Epithelial cell of proximal tubule (primary cell): ENCODE measurements at places on chromosomes 16 and 17. TPM values are rescaled to one million over a fixed set of nuclear protein-coding genes. Genes with fewer than 3 reads are reported as not detected.

MC1R gene
- total RNA-seq: 2.5 and 3.5 TPM in 2 replicates

TMEM98 gene
- total RNA-seq: 139 and 180 TPM in 2 replicates

- DNase-seq: no peak
Measured at GRCh38 chr16:85574672-85575475, 38.2 kb upstream of the GSE1 start.

- no peak for DNase-seq
Measured at GRCh38 chr16:1036166-1036565, 36.4 kb upstream of the SSTR5 start.

DNA sequence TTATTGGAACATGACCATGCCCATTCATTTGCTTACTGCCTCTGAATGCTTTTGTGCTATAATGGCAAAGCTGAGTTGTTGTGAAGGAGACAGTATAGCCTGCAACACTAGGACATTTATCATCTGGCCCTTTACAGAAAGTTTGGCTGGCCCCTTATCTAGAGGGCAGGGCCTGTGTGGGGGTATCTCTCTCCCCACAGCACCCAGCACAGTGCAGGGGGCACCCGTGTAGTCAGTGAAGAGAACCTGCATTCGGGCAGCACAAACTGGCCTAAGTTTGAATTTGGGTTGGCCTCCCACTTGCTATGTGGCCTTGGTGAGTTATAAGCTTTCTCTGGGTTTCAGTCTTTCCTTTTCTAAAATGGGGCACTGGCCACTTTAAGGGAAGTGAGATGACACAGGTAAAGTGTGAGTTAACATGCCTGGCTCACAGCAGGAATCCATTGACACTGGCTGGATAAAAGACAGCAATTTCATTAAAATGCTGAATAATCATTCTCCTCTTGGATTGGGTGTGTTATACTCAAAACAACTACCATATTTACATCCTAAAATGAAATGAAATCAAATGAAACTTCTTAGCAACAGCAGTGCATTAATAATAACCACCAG, 12.1 kb downstream of the UBE2O start:
- no peak for DNase-seq

DNA sequence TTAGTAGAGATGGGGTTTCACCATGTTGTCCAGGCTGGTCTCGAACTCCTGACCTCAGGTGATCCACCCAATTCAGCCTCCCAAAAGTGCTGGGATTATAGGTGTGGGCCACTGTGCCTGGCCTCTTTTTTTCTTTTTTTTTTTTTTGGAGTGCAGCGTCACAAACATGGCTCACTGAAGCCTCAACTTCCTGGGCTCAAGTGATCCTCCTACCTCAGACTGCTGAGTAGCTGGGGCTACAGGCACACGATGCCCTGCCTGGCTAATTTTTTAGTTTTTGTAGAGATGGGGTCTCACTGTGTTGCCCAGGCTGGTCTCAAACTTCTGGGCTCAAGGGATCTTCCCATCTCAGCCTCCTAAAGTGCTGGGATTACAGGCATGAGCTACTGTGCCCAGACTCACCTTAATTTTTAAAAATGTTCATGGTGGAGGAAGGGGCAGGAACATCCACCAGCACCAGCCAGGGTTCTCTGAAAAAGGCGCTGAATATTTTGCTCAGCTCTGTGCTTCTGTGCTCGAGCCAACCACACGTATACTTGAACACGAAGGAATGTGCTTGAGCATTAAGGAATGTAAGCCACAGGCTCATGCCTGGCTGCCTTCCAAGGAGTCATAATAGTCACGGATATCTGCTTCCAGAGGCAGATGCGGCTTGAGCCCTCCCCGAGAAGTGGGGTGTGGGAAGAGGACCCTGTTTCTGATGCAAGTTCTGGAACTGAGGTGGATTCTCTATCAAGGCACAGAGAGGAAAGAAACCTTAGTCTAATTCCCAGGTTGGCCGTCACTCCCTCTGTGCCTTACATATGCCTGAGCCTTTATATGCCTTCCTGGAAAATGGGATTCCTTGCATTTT, 65.5 kb upstream of the CREBBP start:
- DNase-seq: peak; percentile 86

DNA sequence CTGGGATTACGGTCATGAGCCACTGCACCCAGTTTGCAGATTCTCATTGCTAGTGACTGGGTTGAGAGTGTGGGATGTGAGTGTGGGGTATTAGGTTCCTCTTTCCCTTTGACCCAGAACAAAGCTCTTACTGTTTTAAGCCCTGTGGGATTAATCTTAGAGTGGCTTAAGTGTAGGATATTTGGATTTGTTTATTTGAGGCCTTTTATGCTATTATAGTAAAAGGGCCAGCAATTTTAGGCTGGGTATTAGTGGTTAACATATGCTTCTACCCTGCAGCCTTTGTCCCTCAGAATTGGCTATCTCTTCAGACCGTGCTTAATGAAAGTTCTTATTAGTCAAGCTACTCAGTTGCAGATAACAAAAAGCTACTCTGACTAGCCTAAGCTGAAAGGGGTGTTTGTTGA, 3.2 kb downstream of the SGF29 start:
- no peak for DNase-seq

DNA sequence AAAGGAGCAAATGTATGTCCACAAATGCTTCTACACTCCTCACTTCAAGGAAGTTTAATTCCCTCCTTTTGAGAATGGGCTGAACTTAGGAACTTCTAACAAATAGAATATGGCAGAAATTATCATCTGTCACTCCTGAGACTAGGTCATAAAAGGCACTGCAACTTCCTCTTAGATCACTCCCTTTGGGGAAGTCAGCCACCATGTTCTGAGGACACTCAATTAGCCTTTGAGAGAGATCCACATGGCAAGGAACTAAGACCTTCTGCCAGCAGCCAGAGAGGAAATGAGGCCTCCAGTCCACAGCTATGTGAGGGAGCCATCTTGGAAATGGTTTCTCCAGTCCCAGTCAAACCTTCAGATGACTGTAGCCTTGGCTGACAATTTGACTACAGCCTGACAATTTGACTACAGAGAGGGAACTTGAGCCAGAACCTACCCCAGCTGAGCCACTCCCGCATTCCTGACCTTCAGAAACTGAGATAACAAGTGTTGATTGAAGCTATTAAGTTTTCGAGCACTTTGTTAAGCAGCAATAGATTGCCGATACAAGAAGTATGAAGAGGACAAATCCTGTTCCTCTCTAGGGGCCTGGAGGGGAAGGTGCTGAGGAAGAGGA, 113.4 kb upstream of the SEC14L1 start:
- no peak for DNase-seq

TPSD1 gene
- total RNA-seq: not detected in 2 replicates

DNA sequence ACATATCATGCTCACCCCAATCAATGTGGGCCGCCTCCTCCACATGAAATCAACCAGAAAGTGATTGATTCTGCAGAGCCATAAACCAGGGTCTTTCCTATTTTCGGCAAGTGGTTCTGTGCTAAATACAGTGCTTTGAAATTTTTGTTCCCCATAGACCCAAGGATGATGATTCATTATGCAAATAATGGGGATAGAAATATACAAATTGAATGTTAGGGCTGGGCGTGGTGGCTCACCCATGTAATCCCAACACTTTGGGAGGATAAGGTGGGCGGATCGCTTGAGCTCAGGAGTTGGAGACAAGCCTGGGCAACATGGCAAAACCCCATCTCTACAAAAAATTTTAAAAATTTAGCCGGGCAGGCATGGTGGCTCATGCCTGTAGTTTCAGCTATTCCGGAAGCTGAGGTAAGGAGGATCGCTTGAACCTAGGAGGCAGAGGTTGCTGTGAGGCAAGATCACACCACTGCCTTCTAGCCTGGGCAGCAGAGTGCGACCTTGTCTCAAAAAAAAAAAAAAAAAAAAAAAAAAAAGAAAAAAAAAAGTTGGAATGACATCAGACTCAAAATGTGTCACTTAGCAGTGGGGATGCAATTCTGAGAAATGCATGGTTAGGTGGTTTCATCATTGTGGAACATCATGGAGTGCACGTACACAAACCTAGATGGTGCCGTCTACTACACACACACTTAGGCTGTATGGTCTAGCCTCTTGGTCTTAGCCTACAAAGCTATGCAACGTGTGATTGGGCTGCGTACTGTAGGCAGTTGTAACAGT, 581.7 kb downstream of the MAF start:
- DNase-seq: no peak

FZD2 gene
- 4.1 and 9.2 TPM in 2 replicates for total RNA-seq

DPEP2 gene
- total RNA-seq: not detected in 2 replicates

- no peak for DNase-seq
Measured at GRCh38 chr17:56629531-56630075, 36.1 kb downstream of the NOG start.

DNA sequence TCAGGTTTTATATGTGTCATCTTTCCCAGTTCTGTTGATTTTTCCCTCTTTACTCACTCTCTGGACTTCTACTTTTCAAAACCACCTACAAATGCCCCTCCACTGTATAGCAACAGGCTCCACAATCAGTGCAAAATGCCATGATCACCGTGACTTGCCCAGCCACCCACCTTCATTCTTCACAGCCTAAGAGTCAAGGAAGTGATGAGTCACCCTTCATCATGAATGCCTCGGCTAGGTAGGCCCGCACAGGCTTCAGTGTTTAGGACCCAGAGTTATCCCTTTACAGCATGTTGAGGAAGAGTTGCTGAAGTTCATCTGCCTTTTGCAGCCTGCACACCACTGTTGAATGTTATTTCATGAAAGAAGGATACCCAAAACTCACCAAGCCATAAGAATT, 158.6 kb downstream of the PMP22 start:
- no peak for DNase-seq

- no peak for DNase-seq
Measured at GRCh38 chr16:59878479-59878878, 1144.4 kb upstream of the GOT2 start.

DNA sequence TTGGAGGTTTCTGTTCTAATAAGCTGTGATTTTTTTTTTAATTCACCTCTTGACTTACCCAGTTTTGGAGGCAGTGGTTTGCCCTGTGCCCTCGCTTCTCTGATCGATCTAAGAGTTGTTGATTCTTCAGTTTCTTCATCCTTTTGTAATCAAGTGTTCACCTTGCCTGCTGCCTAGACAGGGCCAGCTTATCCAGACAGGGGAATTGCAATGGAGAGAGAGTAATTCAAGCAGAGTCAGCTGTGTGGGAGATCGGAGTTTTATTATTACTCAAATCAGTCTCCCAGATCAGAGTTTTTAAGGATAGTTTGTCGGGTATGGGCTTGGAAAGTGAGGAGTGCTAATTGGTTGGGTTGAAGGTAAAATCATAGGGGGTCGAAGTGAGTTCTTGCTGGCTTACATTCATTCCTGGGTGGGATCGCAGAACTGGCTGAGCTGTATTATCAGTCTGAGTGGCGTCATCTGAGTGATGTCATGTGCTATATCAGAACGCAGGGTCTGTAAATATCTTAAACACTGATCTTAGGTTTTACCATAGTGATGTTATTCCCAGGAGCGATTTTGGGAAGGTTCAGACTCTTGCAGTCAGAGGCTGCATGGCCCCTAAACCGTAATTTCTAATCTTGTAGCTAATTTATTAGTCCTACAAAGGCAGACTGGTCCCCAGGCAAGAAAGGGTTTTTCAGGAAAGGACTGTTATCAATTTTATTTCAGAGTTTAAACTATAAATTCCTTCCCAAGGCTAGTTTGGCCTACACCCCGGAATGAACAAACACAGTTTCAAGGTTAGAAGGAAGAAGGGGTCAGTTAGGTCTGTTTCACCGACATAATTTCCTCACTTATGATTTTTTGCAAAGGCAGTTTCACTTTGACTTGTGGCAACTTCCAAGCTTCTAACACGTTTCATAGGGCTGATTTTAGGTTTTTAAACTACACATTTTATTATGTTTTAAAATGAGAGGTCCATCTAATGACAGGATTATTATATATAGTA, 21.5 kb upstream of the KCNJ16 start:
- DNase-seq: no peak
